ENCODE measurements at places on chromosomes 5 and 9.

DNA sequence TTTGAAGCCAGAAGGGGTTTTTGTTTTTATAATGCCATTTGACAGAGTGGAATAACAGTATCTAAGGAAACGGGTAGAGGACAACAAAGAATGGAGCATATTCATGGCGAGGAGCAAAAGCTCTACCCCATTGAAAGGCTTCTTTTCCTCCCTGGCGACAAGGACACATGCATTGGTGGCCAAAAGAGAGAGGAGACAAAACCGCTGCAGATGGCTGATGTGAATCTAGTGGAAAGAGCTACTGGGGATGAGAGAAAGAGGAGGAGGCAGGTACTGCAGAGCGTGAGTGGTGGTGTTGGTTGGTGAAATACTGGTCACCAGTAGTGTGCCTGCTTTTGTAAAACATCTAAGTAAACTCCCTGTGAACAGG is 491 bp downstream of the APC start:
- peak; percentile 31 for DNase-seq

GRCh38 chr9:23825700-23826099 is 340 bp downstream of the ELAVL2 start:
- DNase-seq = no peak

DNA sequence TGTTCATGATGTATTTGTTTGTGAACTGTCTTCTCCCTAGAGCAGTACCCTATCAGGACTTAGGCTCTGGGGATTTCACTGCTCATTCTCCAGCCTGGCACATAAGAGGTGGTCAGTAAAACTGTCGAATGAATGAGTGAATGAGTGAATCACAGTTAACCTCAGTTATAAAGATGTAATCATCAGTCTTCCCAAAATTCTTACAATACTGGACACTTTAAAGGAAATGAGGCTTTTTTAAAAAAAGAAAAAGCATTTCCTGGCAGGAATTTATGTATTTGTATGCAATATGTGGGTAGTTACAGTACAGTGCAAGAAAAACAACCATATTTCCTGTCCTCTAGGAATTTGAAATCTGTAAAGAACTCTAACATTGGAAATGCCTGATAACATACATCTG is 59.6 kb downstream of the RAI14 start:
- DNase-seq = no peak

DNA sequence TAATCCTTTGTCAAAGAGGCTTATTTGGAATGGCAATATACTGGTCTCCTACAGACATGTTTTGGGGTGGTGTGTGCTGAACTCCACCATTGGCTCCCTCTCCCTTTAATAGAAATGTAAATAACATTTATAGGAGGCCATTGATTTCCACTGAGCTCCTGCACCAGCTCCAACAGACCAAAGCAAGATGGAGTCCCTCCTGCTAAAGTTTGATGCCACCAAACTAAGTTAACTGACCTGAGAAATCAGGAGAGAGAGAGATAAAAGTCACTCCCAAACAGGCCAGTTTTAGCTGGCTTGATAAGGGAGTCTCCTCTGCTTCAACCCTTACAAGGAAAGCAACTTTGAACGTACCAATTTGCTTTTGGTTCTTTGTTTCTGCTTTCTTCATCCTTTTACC is 8.1 kb upstream of the SPIN1 start:
- no peak for DNase-seq

- DNase-seq = no peak
These were observed 77.3 kb upstream of the ITGA1 start for GRCh38 chr5:52710310-52710971.

DNA sequence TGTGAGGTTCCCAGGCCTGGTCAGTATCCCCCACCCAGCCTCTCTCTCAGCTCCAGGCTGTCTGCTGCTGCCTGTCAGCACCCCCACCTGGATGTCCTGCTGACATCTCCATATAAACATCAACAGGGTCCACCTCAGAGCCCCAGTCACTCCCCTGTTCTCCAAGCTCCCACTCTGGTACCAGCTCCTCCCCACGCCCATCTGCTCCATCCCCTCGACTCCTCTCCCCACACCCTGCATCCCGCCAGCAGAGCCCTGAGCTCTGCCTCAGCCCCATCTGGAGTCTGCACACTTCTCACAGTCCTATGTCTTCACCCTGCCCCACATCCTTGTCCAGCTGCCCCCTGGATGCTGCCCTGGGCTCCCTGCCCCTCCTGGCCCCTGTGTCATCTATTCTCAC is 67.7 kb upstream of the LRRTM2 start:
- DNase-seq = no peak

GRCh38 chr9:137772281-137772873 is 105.2 kb upstream of the CACNA1B start:
- peak; percentile 20 for DNase-seq

DNA sequence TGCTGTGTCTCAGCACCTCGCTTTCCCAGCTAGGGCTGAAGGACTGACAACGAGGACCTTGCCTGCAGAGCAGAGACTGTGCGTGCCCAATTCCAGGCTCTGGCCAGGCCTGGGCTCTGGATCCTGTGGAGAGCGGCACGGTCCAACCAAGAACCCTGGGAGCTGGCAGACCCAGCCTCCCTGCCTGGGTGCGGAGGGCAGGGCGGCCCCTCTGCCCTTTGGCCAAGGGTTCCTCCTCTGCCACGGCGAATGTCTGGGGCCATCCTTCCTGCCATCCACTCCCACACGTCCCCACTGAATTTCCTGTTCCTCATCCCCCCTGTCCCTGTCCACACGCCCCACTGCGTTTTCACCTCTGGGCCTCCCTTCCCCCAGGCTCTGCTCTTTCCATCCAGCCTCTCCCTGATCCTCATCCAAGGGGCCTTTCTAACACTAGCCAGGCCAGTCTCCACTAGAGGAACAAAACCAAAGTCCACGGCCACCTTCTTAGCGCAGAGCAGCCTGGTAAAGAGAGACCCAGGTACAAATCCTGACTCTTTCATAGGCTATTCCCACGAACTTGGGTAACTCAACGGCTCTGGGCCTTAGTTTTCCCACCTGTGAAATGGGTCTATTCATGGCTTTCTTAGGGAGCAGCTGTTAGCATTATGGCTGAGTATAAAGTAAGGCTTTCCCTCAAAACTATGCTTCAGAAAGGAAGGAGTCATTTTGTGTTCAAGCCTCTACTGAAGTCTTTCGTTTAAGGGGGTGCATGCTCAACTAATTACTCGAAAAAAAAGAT is 95.5 kb upstream of the PHYKPL start:
- no peak for DNase-seq

DNA sequence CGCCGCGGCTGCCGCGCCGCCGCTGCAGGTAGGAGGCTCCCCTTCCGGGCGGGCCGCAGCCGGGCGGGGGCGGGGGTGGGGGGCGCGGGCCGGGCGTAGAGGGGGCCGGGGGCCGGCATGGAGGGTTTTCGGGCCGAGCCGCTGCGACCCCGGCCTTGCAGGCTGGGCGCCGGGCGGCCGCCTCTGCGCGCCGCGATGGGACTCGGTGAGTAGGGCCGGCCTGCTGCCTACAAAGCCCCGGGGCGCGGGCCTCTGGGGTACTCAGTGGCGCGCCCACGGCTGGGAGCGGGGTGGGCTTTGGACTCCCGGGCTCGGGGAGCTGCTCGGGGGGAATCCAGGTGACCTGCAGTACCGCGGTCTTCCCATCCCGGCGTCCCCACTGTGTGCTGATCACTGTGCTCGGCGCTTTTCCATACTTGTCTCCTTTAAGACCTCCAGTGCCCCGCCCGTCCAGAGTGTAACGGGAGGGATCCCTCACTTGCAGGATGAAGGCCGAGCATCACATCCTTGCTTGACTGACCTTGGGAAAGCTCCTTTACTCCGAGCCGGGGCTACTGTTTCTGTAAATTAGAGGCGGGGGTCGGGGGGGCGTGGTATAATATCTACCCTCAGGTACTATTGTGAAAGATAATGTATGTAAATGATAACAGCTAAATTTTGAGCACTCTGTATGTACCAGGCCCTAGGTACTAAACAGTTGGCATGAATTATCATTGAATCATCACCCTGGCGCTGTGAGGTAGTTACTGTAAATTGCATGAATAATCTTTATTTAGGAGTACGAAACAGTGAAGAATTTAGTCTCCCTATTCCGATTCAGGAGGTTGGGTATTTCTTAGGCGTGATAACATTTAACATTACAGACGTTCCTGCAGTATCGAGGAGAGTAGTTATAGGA is 672 bp downstream of the MSANTD3 start:
- peak; percentile 60 for DNase-seq

DNA sequence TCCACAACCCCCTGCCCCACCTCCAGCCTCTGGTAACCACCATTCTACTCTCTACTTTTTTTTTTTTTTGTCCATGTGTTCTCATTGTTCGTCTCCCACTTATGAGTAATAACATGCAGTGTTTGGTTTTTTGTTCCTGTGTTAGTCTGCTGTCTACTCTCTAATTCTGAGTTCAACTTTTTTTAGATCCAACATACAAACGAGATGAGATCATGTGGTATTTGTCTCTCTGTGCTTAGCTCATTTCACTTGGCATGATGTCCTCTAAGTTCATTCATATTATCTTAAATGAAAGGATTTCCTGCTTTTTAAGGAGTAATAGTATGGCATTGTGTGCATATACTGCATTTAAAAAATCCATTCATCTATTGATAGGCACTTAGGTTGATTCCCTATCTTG is 130.9 kb downstream of the NMUR2 start:
- no peak for DNase-seq

GRCh38 chr5:71680510-71680909 is 38.6 kb upstream of the CARTPT start:
- no peak for DNase-seq

DNA sequence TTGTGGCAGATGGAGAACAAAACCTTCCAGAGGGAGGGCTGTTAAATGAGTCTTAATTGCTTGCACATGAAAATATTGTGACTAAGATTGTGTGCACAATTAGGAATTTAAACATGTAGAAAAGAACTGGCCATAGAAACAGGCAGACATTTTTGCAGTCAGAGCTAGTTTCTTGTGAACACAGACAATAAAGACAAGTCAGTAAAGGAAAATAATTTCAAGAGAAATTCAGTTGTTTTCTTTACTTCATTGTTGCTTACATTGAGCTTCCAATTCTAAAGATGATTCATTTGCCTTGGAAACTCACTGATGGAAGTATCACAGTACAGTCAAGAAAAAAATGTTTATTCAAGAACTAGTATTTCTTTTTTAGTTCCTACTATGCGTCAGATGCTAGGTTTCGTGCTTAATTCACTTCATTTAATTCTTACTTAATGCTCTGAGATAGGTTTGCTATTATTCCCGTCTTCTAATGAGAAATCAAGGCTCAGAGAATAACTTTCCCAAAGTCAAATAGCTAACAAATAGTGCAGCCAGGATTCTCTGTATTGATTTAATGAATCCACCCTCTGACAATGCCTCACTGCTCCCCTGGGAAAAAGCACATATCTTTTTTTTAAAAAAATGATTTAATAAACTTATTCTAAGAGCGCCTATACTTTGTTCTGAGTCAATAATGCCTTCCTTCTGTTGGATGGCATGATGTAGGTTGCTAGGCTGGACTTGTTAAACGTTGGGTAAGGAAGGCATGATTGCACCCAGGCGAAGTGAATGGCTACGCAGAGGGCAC is 581.4 kb downstream of the RAB3C start:
- no peak for DNase-seq

GRCh38 chr9:89747596-89747995 is 142.8 kb downstream of the GADD45G start:
- DNase-seq = no peak

- no peak for DNase-seq
These were observed 95.4 kb downstream of the NRG2 start for GRCh38 chr5:139947727-139948126.

- DNase-seq = no peak
These were observed 55.8 kb downstream of the PDCD1LG2 start for GRCh38 chr9:5566054-5566618.

DNA sequence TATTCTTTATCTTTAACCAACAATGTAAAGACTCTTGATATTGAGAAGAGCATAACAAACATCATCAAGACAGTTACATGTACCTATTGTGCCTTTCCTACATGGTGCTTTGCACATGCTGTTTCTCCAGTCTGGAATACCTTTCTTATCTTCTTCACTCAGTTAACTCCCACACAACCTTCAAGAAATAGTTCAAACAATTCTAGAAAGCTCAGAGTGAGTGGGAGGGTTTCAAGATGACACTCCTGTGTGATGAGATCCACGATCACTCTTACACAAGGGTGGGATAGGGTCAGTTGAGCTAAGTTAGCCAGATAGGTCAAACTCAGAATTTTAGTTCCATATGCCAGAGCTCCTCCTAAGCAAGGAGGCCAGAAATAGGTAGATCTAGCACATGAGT is 915.5 kb downstream of the NR2F1-AS1 start:
- DNase-seq = no peak

- no peak for DNase-seq
These were observed 221.8 kb downstream of the FAM114A2 start for GRCh38 chr5:153816870-153817269.

DNA sequence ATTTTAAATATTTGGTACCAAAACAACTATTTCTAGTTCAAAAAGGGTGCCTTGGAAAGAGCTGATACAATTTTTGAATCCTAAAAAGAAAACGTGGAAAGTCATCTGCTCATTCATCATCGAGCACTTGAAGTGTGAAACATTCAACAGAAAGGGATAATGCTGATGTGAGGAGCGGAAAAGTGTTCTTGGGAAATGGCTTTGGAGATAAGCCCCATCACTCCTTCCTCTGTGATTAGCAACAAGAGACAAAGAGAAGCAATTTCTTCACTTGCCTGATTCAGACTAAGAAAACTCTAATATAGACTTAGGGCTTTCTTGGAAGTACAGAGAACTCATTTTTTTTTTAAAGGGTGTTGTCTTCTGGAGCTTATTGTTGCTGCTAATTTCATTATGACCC is 74.9 kb downstream of the C9orf152 start:
- DNase-seq = no peak

DNA sequence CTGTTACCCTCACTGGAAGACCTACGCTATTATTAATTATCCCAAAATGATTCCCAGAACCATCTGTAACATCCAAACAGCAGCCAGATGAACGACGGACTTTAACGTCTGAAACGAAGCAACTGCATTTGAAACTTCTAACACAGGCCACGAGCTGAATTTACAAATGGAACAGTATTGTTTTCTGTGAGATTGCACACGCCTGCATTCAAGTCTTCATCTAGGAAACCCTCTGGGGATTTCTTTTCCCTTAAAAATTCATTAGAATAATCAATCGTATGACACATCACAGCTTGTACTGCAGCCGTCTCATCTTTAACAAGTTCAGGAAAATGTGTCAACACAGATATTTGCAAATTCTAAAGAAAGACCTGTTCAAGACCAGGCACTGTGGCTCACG is 80.2 kb downstream of the MYO10 start:
- no peak for DNase-seq

- DNase-seq = no peak
These were observed 84.9 kb downstream of the RGS3 start for GRCh38 chr9:113548221-113549041.

DNA sequence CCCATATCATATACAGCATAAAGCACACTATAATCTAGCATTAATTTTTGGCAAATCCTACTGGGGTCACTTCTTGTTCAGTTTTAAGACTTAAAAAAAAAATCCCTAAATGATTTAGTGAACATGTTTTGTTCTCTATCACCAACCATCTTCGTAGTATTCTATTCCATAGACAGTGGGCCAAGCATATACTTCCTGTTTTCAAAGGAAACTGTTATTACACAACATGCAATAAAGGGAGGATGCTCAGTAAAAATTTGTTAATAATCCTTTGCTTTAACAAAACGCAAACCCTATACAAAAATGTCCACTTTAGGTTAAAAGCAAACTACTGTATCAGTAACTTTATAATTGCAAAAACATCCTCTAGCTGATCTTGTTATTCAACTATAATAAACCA is 13.0 kb downstream of the CCNH start:
- no peak for DNase-seq
